ENCODE measurements at places on chromosomes 7 and 10.

GRCh38 chr10:1762076-1762475, 24.8 kb upstream of the ADARB2 start:
- no peak for DNase-seq

DNA sequence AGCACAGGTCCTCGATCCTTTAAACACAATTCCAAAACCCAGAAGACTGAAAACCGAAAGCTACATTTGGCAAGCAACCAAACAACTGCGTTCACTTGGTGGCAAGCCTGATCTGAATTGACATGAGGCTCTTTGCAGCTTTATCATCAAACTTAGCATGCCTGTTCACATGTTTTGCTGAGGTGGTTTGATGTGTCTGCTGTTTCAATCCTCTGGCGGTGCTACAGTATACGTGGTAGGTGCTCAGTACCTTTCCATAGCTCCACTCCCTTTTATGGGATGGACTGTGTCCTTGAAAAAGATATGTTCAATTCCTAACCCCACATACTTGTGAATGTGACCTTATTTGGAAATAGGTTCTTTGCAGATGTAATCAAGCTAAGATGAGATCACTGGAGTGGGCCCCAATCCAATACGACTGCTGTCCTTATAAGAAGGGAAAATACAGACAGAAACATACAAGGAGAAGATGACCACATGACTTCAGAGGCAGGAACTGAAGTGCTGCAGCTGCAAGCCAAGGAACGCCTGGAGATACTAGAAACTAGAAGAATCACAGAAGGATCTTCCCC, 33.4 kb downstream of the CCDC6 start:
- DNase-seq = no peak

GRCh38 chr10:101130141-101130540, 959 bp upstream of the TLX1 start:
- DNase-seq = no peak

- DNase-seq = no peak
Observed at GRCh38 chr10:78571891-78572290, 496.9 kb upstream of the ZMIZ1 start.

DNA sequence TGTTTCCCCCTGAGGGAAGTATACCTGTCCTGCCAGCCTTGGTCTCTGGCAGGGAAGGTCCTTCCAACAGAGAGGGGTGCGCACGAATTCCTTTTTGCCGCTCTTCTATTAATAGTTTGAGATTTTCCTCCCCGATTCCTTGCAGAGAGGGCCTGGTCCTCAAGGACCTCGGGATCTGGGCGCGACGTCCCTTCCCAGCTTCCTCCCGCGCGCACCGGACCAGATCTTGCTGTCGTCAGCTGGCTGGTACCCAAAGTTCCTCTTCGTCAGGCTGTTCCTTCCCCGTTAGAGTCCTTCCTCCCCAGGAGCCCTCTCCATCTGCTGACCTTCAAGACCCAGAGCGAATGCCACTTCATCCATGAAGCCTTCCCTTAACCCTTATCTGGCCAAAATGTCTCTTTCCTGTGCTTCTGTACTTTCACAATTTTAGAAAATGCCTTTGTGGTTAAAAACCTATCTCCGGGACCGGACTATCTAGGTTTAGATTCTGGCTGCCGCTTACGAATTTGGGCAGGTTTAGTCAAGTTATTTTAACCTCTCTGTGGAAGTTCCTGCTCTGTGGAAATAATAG, 851 bp upstream of the GOT1 start:
- peak; percentile 39 for DNase-seq

- no peak for DNase-seq
Observed at GRCh38 chr10:114758331-114758730, 63.2 kb upstream of the FHIP2A start.

DNA sequence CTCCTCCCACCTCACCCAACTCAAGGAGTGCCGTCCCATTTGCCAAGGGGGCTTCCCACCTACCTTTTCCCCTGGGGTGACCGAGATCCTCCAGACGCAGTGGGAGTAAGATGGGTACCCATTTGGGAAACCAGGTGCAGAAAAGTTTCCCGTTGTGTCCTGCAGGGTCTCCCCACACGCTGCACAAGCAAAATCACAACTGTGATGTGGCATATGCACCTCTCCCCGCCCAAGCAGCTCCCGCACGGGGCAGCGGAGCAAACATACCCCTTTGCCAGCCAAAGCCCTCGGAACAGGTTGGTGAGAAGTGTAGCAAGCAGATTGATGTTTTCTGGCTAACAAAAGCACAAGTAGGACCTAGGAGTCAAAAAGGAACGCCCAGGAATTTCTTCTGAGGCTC, 51.5 kb upstream of the OPALIN start:
- DNase-seq = no peak

- no peak for DNase-seq
Observed at GRCh38 chr7:70098905-70099672, 500.8 kb downstream of the AUTS2 start.

DNA sequence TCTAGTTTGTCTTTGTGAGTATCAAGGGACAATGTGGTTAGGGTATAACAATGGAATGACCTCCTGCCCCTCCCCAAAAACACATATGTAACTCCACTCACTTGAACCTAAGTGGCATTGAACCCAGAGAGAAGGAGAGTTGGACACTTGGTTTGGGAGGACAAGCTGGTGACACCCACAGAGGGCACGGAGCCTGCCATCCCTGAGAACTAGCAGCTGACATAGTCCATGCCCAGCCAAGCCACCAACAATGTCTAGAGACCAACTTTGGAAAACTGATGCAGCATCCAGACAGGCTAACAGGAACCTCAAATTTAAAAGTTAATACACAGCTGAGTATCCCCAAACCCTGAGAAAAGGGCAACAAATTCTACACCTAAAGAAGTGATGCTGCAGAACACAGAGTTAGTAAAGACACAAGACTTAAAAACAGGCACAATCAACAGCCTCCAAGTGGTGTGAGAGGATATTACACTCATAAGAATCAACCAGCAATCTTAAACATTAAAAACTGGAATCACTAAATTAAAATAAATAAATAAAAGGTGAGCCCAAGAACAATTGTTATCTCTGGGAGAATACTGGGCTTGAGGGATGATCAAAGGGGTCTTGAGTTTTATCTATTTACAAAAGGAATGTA, 27.2 kb downstream of the NUDCD3 start:
- no peak for DNase-seq

DNA sequence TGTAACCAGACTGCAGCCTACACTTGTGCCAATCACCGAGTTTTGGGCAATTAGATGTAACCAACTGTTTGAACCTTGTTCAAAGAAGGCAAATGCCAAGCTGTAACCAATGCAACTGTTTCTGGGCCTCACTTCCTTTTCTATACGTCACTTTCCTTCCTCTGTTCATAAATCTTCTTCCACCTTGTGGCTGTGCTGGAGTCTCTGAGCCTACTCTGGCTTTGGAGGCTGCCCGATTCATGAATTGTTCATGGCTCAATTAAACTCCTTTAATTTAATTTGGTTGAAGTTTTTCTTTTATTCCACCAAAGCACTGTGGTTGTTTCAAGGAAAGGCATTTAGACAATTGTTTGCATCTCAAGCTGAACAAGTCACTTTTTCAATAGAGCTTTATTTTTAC, 43.5 kb upstream of the UCN3 start:
- DNase-seq = no peak

- no peak for DNase-seq
Observed at GRCh38 chr10:110420401-110421193, 77.1 kb upstream of the DUSP5 start.

DNA sequence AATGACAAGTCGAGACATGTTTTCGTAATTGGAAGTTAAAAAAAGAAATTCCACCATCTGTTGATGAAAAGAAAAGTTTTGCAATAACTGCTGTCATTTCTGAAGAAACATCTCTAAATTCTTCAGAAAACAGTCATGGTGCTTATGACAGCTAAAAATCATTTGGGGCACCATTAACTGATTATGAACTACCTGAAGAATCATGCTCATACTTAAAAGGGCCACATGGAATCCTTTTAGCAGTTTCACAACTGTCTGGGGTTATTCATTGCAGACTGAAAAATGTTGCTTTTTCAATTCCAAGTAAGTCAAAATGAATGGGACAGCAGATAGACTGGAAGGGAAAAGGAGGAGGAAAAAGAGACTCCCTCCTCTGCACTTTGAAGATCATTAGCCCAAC, 134.2 kb downstream of the CHN2 start:
- DNase-seq = no peak

DNA sequence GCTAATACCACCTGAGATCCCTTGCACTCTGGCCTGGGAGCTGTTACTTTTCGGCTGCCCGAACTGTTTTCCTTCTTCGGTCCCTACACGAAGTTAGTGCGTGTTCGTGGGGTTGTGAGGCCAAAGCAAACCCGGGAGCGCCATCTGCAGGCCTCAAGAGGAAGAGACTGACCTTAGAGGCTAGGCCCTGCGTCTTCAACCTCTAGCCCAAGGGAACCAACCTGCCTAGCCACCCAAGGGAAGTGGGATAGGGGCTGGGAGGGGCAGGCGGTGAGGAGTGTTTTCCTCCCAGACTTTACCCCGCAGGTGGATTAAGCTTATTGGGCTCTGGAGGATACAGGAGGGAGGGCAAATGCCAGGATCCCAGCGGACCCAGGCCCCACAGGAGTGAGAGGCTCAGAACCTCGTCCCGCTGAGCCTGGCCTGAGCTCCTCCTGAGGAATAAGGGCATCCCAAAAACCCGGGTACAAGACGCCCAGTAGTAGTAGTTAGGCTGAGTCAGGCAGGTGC, 1.7 kb upstream of the PAX2 start:
- peak; percentile 58 for DNase-seq

DNA sequence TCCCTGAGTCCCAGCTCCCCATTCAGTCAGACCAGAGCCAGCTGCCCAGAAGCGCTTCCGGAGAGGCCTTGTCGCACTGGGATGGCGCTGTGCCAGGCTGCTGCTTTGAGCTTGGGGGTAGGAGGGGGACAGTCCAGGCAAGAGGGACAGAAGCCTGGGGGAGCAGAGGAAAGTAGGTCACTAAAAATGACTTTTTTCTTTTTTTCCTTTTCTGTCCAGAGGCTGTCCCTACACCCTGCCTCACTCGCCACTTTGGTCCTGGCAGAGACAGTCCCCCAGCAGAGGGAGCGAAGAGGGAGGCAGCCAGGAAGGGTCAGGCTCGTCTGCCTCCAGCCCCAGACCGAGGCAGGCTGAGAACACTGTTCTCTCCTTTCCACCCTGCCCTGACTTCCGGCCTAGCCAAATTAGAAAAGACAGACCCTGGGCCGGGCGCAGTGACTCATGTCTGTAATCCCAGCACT, 15.8 kb upstream of the TRIM8 start:
- no peak for DNase-seq

GRCh38 chr7:90604383-90604782, 8.3 kb downstream of the CDK14 start:
- DNase-seq = no peak

DNA sequence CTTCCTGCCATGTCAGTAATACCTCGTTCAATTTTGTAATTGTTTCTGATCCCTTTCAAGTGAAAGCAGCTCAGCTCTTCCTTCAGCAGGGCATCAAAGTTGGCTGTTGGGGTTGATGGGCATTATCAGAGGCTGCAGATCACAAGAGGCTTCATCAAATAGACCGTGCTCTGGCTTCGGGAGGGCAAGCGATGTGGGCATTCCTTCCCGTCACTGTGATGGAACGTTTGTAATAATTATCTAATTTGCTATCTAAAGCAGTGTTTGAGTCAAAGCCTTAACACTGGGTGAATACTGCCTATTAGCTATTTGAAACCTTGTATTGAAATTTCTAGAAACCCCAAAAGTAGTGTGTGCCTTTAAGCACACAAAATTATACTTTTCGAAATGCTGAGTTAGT, 170.1 kb downstream of the OTUD1 start:
- DNase-seq = no peak

DNA sequence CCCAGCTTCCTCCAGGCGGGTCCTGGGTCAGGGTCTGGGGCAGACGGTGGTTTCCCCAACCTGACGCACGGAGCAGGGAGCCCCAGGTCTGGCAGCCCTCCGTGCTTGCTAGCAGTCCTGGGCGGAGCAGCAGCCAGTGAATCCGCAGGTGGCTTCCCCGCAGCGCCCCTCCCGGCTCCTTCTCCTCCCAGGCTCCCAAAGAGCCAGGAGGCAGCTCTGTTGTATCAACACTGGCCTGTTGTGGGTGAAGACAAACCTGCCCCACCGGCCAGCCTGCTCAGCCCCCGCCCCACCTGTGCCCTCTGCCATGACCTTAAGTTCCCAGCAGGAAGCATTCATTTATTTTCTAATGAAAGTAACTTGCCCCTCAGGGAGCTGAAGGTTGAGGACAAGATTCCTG, 24.0 kb upstream of the TMEM213 start:
- no peak for DNase-seq

- DNase-seq = no peak
Observed at GRCh38 chr10:28530751-28531150, 2.2 kb upstream of the WAC start.

GRCh38 chr10:4698075-4698474, 127.9 kb upstream of the AKR1E2 start:
- no peak for DNase-seq

DNA sequence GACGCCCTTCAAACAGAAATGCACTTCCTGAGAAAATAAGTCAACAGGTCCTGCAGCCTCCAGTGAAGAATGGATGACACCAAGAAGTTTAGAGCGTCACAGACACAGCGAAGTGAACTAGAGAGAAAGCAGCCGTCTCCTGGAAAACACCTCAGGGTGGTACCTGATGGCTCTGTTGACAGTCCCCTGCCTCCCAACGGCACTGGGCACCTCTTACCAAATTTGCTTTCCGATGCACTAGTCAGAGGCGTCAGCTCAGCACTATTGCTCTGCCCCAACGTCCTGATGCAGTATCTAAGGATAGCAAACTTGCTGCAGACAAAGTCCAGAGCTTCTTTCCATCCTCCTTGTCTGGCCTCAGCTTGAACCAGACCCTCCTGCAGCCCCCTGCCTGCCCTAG, 38.3 kb downstream of the SFMBT2 start:
- DNase-seq = no peak

DNA sequence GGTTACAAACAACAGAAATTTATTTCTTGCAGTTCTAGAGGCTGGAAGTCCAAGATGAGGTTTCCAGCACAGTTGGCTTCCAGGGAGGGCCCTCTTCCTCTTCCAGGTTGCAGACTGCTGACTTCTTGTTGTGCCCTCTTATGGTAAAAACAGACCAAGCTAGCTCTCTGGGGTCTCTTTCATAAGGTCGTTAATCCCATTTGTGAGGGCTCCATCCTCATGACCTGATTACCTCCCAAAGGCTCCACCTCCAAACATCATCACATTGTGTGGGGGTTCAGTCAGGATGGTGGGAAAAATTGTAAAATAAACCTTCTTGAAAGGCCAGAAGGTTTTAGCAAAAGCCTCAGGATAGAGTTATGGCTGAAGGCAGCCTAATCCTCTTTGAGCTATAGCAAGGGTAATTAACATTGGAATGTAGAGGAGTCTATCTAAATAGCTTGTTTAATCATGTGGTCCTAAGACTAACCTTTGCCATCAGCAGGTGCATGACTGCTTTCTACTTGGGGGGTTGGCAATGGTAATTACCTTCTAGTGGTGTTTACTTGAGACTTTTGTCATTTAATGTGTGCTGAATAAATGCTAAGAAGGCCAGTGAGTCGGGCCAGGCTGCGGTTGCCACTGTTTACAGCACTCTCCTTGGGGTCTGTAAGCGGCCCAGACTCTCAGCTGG, 80.8 kb downstream of the PPP1R17 start:
- DNase-seq = no peak
